Left renal pelvis (tissue), 4 donors: ENCODE measurements at places on chromosomes 7 and 10.

- no peak for DNase-seq
Observed at GRCh38 chr7:73427902-73428787, 5.4 kb upstream of the FZD9 start.

- DNase-seq, result no peak
Observed at GRCh38 chr7:4641091-4641666, 40.9 kb upstream of the FOXK1 start.

GRCh38 chr7:133339772-133340171, 86.9 kb downstream of the EXOC4 start:
- DNase-seq, result no peak

DNA sequence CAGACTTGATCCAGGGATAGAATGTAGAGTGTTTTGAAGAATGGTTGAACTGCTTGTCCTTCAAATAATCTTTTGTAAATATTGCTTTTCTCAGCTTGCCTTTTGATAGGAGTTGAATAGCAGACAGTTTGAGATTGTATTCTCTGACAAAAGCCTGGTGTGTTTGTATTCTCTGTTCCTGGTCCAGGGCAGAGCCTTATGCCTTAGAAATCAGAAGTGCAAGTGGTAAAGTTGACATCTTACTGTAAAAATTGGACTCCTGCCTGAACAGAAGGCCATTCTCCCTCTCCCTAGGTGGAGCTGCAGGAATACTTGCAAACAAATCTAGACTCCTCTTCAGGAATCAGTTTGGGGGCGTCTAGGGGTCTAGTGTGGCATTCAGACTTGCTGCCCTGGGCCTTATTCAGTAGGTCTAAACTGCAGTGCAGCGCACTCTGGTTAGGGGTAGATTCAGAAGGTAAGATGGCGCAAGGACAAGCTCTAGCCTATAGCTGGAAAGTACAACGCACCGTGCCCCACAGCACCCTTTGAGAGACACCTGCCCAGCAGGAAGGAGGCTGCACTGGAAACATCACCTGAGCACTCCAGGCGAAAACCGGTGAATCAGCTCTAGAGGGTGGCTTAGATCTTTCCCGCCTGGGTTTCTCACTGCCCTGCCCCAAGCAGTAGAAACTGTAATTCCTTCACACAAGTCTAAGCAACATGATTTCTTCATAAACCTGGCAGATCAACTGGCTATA, 608.5 kb upstream of the GALNT17 start:
- no peak for DNase-seq

DNA sequence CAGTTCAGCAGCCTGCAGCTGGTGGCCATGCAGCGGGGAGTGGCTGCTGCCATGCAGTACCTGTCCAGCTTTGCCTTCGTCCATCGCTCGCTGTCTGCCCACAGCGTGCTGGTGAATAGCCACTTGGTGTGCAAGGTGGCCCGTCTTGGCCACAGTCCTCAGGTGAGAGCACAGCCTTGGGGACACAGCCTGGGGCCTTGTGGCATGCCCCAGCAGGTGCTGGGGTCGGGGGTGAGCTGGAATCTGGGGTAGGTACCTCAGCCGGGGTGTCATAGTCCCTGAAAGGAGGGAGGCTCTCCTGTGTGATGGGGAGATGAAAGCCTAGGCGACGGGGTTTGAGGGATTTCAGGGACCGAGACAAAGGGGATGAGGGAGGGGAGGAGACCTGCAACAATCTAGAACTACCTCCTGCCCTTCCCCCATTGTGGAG, 14.1 kb downstream of the EPHB6 start:
- no peak for DNase-seq

DNA sequence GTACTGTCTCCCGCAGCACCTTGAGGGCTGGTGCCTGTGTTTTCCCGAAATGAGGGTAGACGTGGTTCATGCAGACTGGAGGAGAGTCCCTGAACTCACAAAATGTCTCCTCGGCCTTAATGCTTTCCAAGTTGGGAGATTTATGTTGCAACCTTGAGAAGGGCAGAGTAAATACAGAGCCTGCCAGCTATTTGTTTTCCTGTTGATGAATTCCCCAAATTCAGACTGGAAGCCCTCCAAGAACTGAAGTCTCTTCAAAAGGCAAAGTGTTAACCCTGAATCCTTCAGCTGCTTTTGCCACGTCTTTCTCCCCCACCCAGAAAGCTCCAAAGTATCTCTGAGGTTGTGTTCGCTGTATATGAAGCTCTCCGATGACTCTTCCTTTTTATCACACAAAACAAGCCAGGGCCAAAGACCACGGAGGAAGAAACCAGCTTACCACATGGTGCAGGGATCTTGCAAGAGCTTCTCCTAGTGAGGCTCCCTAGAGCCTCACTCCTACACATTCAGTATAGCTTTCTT, 254.7 kb upstream of the NFE2L3 start:
- no peak for DNase-seq
